ENCODE measurements at places on chromosomes 5 and 9.

DNA sequence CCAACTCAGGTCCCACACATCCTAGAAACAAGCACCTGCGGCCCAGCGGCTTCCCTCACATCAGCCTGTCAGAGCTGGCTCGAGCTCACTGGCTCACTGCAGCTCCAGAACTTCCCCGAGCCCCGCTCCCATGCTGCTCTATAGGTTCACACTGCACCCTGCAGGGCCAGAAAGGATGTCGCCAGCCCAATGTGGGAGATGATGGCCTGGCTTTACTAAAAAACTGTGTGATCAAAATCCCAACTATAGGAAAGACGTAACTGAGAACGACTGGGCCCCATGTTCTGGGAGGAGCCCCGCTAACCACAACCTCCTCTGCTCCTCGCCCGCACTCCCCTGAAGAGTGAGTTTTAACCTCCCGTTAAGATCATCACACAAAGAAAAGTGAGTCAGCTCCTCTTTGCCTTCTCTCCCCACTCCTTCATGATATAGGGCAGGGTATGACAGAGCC lies 4.6 kb downstream of the SURF4 start:
- peak; percentile 57 for DNase-seq

GRCh38 chr9:130661451-130662098 lies 2.8 kb upstream of the PRDM12 start:
- DNase-seq, result no peak

DNA sequence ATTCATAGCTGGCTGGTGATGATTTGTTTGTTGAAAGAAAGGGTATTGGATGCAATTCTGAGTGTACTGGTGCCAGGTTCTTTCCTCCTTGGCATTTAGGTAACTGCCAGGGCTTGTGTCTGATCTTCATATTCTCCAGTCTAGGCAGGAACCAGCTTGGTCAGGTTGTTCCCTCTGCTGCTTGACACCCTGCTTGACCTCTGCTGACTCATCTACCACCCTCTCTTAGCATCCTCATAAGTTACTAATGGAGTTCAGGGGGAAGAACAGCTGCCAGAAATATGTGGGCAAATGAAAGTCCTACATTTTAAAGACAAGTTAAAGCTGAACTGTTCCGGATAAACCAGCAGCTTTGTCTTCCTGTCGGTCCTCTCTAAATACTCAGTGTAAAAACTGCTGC lies 116.1 kb upstream of the TNC start:
- DNase-seq, result no peak

DNA sequence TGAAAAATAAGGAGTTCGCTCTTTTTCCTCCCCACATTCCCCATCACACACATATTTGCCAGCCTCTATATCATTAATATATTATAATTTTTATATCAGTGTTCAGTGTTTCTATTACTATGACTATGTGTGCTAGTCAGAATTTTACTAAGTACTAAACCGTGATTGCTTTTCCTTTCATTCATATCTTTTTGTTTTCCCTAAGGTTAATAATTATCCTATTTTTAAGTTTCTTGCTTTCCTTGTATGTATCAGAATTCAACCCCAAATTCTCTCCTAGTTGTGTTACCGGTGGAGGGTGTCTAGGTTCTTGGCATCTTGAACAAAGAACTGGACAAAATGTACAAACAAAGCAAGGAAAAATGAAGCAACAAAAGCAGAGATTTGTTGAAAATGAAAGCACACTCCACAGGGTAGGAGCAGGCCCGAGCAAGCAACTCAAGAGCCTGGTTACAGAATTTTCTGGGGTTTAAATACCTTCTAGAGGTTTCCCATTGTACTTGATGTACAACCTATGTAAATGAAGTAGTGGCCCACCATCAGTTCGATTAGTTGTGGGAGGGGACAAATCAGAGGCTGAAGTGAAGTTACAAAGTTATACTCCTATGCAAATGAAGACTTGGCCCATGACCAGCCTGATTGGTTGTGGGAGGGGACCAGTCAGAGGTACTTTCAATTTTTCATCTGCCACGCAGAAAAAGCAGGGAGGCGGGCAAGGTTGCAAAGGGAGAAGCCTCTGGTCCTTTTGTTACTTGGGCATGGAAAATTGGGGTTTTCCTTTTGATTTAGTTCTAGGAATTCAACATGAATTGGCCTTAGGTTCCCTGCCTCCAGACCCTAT lies 43.8 kb downstream of the KIAA1191 start:
- DNase-seq, result no peak

DNA sequence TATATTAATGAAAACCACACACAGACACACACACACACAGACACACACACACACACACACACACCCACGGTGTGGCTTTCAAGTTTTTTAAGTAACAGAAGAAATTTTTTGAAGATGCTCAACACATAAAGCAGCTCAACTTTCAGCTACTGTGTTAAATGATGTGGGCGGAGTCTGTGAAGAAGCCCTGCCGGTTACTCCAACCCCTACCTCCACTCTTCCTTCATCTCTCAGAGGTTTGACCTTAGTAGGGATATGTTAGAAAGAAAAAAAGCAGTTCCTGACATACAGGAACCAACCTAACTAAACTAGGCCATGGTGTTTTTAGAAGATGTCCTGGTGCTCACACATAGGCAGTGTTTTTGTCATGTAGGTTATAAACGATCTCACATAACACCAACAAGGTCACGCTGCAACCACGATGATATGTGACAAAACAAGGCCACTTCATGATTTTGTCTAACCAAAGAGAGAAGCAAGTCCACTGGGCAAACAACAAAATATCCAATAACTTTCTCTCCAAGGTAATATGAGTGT lies 112.8 kb downstream of the EMB start:
- no peak for DNase-seq

Data from stimulated activated CD8-positive, alpha-beta memory T cell treated with anti-CD3 and anti-CD28 coated beads, Interleukin-12 subunit alpha, Interleukin-12 subunit beta, amount 100 ng/mL, for 4 hours (primary cell).